ENCODE measurements at places on chromosomes 1 and 21. TPM values are rescaled to one million over a fixed set of nuclear protein-coding genes. Genes with fewer than 3 reads are reported as not detected.

DNA sequence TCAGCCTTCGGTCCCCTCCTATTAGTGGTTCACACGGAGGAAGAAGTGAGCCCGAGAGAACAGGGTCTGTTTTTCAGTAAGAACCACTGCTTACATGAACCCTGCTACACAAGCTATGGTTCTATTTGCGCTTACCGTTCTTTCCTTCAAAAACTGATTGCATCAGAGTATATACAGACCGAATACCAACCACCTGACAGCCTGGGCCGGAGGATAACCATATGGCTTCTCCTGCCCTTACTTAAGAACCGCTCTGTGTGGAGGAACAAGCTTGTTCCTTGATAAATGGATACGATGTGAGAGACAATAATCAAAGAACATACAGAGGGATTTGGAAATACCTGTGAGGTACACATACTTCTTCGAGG lies 1.1 kb upstream of the KCNT2 start:
- no peak for DNase-seq
- no peaks in the 10 kb centered on the region for H3K27me3 ChIP-seq
- no peaks in the 10 kb centered on the region for H3K36me3 ChIP-seq
- H3K4me3 ChIP-seq, result peak overlapping the region; percentile 57

DNA sequence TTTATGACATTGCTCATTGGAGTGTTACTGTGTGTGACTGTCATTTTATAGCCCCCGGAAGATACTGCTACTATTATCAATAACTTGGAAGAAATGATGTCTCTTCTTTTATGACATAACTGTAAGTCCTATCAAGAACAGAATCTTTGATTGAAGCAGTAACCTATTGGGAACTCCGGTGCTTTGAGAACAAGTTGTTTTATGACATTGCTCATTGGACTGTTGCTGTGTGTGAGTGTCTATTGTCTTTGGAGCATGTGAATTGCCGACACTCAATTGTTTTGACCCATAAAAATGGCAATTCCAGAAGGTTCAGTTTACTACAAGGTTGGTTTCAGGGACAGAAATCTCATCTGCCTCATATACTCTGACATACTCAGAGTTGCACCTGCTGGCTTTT lies 8.0 kb downstream of the KCNK1 start:
- H3K27me3 ChIP-seq, result peaks cover 3% of the 10 kb centered on the region
- no peak overlapping the region for H3K4me3 ChIP-seq
- H3K4me1 ChIP-seq, result no peaks in the 10 kb centered on the region
- no peaks in the 10 kb centered on the region for H3K36me3 ChIP-seq

Gene SPAG17
- total RNA-seq, result 9.9 TPM

DNA sequence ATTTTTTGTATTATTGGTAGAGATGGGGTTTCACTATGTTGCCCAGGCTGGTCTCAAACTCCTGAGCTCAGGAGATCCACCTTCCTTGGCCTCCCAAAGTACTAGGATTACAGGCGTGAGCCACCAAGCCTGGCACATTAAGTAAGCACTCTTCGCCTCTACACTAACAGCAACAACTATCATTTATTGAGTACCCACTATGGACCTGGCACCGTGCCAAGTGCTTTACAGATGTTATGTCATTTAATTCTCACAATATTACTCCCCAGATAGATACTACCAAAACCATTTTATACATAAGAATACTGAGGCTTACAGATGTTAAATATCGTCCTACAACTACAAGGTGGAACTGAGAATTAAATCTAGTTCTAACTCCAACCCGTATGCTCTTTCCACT lies 50.1 kb downstream of the TUT4 start:
- H3K4me1 ChIP-seq, result no peaks in the 10 kb centered on the region
- H3K27ac ChIP-seq, result no peak overlapping the region
- H3K4me3 ChIP-seq, result no peak overlapping the region
- DNase-seq, result no peak
- peaks cover 7% of the 10 kb centered on the region for H3K36me3 ChIP-seq
- no peaks in the 10 kb centered on the region for H3K27me3 ChIP-seq

- H3K27ac ChIP-seq, result no peak overlapping the region
- no peaks in the 10 kb centered on the region for H3K4me1 ChIP-seq
- H3K36me3 ChIP-seq, result no peaks in the 10 kb centered on the region
- no peak overlapping the region for H3K4me3 ChIP-seq
- DNase-seq, result no peak
- no peaks in the 10 kb centered on the region for H3K27me3 ChIP-seq
Measured at GRCh38 chr1:96338622-96339021, 383.0 kb upstream of the PTBP2 start.

GRCh38 chr1:155049651-155050559 lies 1.2 kb upstream of the ADAM15 start:
- H3K27me3 ChIP-seq, result no peaks in the 10 kb centered on the region
- peak overlapping the region; percentile 89 for H3K27ac ChIP-seq
- H3K4me3 ChIP-seq, result peak overlapping the region; percentile 67
- H3K4me1 ChIP-seq, result peaks cover 36% of the 10 kb centered on the region
- peaks cover 18% of the 10 kb centered on the region for H3K36me3 ChIP-seq
- DNase-seq, result no peak

Gene ZNF695
- not detected for total RNA-seq

- H3K4me1 ChIP-seq, result peaks cover 17% of the 10 kb centered on the region
- peak; percentile 60 for DNase-seq
- H3K27me3 ChIP-seq, result peaks cover 15% of the 10 kb centered on the region
- H3K36me3 ChIP-seq, result peaks cover 19% of the 10 kb centered on the region
Measured at GRCh38 chr1:241518476-241519307, 863 bp downstream of the FH start.

Gene SSBP3
- total RNA-seq, result 44.0 TPM

Gene OR2T11
- not detected for total RNA-seq

DNA sequence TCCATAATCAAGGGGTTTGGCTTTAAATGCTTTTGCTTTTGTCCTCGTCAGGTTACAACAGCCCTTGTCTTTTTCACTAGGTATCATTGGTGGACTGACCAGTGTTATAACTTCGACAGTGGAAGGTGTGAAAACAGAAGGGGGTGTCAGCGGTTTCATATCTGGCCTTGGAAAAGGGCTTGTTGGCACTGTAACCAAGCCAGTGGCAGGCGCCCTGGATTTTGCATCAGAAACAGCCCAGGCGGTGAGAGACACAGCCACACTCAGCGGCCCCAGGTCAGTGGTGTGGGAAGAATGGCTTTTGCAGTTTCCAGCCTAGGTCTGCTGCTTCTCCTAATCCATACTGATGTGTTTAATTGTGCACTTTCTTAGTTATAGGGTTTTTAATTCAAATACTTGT lies 157.9 kb downstream of the DHRS3 start:
- DNase-seq, result no peak

DNA sequence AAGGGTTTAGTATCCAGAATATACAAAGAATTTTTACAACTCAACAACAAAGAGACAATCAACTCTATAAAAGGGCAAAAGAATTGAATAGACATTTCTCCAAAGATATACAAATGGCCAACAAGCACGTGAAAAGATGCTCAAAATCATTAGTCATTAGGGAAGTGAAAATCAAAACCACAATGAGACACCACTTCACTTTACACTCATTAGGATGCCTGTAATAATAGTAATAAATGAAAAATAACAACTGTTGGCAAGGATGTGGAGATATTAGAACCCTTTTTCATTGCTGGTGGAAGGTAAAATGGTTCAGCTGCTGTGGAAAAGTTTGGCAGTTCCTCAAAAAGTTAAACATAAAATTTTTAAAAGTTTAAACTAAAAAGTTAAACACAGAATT lies 7.0 kb upstream of the ABCD3 start:
- H3K4me1 ChIP-seq, result no peaks in the 10 kb centered on the region
- no peak overlapping the region for H3K27ac ChIP-seq
- no peak for DNase-seq
- H3K4me3 ChIP-seq, result no peak overlapping the region

Gene OR2G6
- total RNA-seq, result not detected

Gene CDA
- total RNA-seq, result 5.3 TPM

GRCh38 chr1:182716740-182717720 lies 32.6 kb upstream of the RGS8 start:
- no peaks in the 10 kb centered on the region for H3K27me3 ChIP-seq
- H3K36me3 ChIP-seq, result no peaks in the 10 kb centered on the region
- DNase-seq, result no peak
- H3K27ac ChIP-seq, result no peak overlapping the region

Gene BMP8A
- total RNA-seq, result not detected

- no peaks in the 10 kb centered on the region for H3K36me3 ChIP-seq
- H3K4me3 ChIP-seq, result no peak overlapping the region
- H3K27ac ChIP-seq, result no peak overlapping the region
- H3K27me3 ChIP-seq, result no peaks in the 10 kb centered on the region
Measured at GRCh38 chr1:192126030-192126619, 32.1 kb upstream of the RGS18 start.

DNA sequence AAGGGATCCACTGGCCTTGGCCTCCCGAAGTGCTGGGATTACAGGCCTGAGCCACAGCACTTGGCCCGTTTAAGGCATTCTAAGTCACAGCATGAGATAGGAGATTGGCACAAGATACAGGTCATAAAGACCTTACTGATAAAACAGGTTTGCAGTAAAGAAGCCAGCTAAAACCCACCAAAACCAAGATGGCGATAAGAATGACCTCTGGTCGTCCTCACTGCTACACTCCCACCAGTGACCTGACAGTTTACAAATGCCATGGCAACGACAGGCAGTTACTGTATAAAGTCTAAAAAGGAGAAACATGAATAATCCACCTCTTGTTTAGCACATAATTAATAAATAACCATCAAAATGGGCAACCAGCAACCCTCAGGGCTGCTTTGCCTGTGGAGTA lies 33.3 kb upstream of the RCC2 start:
- H3K4me1 ChIP-seq, result no peaks in the 10 kb centered on the region
- no peaks in the 10 kb centered on the region for H3K27me3 ChIP-seq
- no peak overlapping the region for H3K4me3 ChIP-seq
- H3K27ac ChIP-seq, result no peak overlapping the region
- H3K36me3 ChIP-seq, result no peaks in the 10 kb centered on the region

GRCh38 chr1:147620543-147620942 lies 49.8 kb downstream of the ACP6 start:
- H3K4me1 ChIP-seq, result peaks cover 9% of the 10 kb centered on the region
- no peaks in the 10 kb centered on the region for H3K27me3 ChIP-seq
- no peak for DNase-seq
- H3K27ac ChIP-seq, result no peak overlapping the region
- H3K36me3 ChIP-seq, result peaks cover 74% of the 10 kb centered on the region

Gene C1orf210
- total RNA-seq, result 19.1 TPM

GRCh38 chr1:156508955-156509234 lies 8.3 kb upstream of the MEF2D start:
- peak overlapping the region; percentile 70 for H3K27ac ChIP-seq
- peaks cover 62% of the 10 kb centered on the region for H3K4me1 ChIP-seq
- no peak for DNase-seq
- no peaks in the 10 kb centered on the region for H3K27me3 ChIP-seq

Gene VWA1
- 58.7 TPM for total RNA-seq

Gene SLC50A1
- total RNA-seq, result 42.6 TPM

Gene TMEM52
- 1.4 TPM for total RNA-seq

DNA sequence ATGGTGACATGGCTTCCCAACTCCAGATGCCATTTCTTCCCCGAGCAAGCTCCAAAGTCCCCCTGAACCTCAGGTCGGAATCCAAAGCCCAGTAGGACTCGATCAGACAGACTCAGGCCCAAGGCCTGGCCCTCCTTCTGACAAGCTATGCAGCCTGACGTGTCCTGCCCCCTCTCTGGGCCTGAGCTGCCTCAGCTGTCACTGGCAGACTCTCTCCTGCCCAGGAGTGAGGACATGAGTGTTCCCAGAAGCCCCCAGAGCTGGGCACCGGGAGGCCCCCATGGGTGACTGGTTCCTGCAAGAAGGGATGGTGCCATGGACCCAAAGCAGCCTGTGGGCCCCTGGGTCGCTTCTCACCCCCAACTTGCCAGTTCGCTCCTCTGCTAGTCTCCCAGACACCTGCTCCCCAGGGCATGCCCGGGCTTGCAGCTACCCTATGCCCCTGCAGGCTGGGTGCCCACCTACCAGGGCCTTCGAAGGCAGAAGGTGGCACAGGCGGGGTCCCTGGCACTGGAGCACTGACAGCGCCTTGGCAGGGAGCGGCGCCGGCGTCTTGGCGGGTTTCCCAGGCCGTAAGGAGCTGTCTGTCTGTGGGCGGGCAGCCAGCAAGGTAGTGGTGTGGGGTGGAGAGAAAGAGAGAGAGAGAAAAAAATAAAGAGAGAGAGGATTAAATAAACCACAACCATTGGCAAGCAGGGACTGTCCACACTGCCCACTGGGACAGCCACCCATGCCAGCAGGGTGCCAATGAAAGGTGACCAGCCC lies 2.3 kb downstream of the EDN2 start:
- peak; percentile 78 for DNase-seq
- H3K4me1 ChIP-seq, result peaks cover 68% of the 10 kb centered on the region
- H3K4me3 ChIP-seq, result no peak overlapping the region
- H3K27ac ChIP-seq, result no peak overlapping the region
- no peaks in the 10 kb centered on the region for H3K36me3 ChIP-seq
- no peaks in the 10 kb centered on the region for H3K27me3 ChIP-seq

Gene RAP1GAP
- 33.7 TPM for total RNA-seq

GRCh38 chr1:47751996-47752451 lies 245.2 kb downstream of the TRABD2B start:
- no peak overlapping the region for H3K27ac ChIP-seq
- no peak overlapping the region for H3K4me3 ChIP-seq
- H3K27me3 ChIP-seq, result no peaks in the 10 kb centered on the region
- H3K4me1 ChIP-seq, result peaks cover 14% of the 10 kb centered on the region

- no peak overlapping the region for H3K27ac ChIP-seq
- H3K4me3 ChIP-seq, result no peak overlapping the region
- no peaks in the 10 kb centered on the region for H3K4me1 ChIP-seq
- H3K36me3 ChIP-seq, result no peaks in the 10 kb centered on the region
Measured at GRCh38 chr1:84803604-84804003, 89.4 kb downstream of the LPAR3 start.

Gene SYCP1
- total RNA-seq, result not detected

DNA sequence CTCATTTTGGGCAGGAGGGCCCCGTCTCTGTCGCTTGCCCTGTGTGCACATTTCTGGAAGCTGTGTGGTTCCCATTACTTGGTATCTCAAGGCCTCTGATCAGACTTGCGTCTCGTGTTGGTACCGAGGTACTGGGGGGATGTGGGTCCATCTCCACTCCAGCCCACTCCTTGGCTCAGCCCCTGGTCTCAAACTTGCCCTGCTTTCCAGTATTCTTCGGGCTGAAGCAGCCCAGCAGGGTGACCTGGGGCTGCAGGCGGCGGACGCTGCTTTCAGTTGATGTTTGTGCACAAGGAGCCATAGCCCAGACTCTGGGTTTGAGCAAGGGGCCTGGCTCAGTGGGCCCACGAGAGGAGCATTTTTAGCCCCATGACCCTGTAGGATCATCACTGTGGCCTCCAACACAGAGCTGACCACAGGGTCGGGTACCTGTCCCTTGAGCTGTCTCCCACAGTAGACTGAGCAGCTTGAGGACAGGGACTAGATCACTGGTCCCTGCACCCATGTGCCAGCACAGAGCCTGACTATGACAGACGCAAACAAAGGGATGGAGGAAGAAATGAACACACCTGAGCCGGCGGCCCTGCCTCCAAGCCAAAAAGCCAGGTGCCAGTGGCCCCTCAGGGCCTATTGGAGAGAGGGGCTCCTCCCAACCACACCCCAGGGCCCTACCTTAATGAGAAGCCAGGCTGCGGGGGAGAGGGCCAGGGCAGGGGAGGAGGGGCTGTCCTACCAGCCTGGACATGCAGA lies 46.8 kb downstream of the CHD5 start:
- H3K36me3 ChIP-seq, result no peaks in the 10 kb centered on the region
- peak; percentile 24 for DNase-seq
- no peak overlapping the region for H3K27ac ChIP-seq
- peaks cover 13% of the 10 kb centered on the region for H3K27me3 ChIP-seq
- H3K4me1 ChIP-seq, result no peaks in the 10 kb centered on the region

All from lower lobe of right lung (tissue), 2 donors.